Fibroblast of skin of back (primary cell): ENCODE measurements at places on chromosomes 6 and 20.

GRCh38 chr6:5712349-5713215, 294.1 kb downstream of the NRN1 start:
- DNase-seq, result no peak

DNA sequence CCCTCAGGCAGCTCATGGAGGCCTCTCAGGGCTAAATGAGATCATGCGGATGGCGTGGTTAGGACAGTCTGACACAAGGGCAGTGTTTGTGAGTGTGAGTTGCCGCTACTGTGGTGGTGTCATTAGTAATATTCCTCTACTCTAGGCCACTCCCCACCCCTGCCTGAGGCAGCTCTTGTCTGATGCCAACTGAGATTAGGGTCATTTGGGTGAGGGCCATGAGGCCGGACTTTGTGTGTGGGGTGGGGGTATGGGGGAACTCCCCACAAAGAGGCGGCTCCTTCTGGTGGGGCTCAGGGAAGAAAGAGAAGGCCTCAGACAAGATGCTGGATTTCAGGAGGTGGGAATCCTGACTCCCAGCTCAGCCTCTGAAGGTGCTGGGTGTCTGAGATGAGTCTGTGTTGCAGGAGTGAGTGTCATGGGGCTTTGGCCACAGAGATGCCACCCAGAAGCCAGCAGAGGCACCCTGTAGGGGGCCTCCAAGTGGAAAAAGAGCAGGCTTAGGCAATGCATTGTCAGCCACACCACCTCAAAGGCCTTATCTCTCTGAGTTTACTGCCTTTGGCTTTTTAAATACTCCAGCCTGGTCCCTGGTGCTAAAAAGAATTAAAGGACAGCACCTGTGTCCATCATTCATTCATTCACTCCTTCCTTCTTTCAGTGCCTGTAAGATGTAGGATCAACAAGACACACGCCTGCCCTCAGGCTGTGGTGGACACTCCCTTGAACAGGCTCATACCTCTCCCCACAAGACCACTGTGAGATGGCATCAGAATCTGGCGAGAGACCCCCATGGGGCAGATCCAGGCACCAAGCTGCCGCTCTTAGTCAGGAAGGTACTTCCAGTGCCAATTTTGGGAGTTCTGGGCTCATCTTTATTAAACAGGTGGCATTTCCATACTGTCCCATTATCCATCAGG, 175.2 kb downstream of the MRPL14 start:
- no peak for DNase-seq

DNA sequence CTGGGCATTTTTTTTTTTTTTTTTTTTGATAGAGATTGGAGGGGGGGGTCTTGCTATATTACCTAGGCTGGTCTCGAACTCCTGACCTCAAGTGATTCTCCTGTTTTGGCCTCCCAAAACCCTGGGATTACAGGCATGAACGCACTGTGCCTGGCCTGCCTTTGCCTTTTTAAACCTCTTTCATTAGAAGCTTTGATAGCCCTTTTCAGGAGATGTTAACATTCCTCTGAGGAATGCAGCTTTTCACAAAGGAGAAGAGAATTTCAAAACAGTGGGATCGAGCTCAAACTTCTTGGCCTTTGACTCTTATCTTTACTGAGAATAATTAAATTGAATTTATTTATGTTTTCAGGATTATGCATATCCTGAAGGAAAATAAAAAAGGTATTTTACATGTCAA, 31.3 kb downstream of the SLC26A8 start:
- DNase-seq, result no peak

- DNase-seq, result no peak
These were observed 2.2 kb downstream of the BICRAL start for GRCh38 chr6:42783876-42784642.

GRCh38 chr6:131949909-131950766, 1.0 kb downstream of the CCN2 start:
- DNase-seq, result peak; percentile 86

DNA sequence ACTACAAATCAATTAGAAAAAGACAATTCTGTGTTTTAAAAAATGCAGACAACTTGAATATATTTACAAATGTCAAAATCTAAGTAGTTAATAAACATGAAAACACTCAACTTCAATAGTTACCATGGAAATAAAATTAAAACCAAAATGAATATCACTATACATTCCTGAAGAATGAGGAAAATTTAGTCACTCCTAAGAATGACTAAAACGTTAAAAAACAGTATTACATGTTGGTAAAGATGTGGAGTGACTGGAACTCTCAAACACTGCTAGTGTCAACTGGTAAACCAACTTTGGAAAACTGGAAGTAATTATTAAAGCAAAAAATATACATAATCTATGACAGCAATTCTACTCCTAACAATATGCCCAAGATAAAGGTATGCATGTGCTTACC, 36.3 kb downstream of the AHI1 start:
- peak; percentile 17 for DNase-seq

- DNase-seq, result no peak
These were observed 53.8 kb downstream of the MACROD2 start for GRCh38 chr20:14049111-14049510.

DNA sequence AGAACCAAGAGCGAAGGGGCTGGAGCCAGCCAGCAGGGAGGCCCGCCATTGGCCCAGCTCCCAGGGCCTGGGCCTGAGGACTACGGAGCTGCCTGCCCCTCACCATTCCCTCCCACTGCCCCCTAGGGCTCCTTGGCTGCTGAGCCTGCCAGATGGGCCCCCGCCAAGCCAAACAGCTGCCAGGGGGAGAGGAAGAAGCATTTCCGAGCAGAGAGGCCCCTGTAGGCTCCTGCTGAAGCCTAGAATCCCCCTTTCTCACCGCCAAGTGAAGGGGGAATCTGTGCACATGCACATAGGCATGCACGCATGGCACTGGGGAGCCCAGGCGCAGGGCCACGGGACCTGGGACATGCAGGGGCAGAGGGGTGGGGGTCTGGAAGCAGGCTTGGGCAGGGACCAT, 28.5 kb upstream of the MRPS18A start:
- peak; percentile 47 for DNase-seq

DNA sequence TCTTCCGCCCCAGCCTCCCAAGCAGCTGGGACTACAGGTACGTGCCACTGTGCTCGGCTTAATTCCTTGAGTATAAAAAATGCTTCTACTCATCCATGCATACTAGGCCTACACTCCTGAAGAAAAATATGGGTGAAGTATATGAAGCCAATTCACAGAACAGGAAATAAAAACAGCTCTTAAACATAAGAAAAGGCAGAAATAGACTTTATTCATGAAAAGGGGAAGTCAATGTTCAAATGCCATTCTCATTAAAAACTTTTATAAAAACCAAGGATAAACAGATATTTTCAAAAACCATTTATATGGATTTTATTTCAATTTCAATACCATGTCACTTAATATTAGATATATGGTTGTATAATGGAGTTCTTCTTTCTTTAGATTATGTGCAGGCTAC, 18.3 kb downstream of the SERPINB9 start:
- no peak for DNase-seq
